ENCODE measurements at places on chromosomes 6 and 20.

DNA sequence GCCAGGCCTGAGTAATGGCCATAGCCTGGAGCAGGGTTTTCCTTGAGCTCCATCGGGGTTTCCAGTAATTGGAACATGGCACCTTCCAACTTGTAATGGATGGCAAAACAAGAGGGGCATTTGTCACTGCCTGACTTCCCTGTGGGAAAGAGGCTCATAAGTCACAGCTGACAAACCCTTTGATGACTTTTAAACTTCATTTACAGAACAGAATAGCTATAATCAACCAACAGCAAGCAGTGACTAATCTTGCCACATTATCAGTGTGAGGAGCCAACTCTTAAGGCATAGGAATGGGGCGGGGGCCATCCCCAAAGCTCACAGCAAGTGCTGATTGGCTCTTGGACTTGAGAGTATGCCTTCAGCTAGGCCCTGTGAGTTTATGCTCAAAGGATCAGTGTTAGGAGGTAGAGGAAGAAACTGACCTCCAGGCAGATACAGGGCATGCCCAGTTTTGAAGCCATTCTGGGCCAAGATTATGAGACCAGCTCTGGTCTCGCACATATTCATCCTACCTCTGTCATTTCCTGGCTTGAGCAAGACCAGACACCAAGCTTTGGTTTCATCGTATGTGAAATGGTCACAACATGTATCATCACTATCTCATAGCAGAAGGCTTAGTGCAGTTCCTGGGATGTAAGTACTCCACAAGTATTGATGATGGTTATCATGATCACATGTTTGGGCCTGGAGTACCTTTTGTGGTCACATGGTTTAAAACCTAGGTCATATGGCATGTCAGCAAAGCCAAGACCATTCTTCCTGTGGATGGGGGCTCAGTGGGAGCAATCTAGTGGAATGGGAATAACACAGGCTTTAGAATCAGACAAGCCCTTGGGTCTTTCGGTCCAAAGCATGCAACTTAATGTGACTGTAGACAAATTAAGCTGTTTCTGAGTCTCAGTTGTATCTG is 49.2 kb downstream of the EIF2S2 start:
- no peak for DNase-seq

DNA sequence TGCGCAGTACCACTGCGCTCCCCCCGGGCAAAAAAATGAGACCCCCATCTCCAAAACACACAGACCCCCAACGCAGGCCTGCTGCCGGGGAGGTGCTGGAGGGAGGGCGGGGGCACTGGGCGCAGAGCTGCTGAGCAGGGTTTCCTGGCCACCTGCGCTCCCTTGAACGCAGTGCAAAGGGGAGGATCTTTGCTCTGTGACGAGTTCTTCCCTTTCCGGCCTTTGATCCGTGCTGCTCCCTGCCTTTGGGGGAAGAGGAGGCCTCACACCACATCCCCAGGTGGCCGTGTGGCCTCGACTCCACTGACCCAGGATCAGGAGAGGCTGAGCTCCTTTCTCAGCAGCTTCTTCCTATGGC is 8.9 kb upstream of the COL20A1 start:
- DNase-seq, result no peak

GRCh38 chr6:9398071-9398766 is 962.9 kb upstream of the SLC35B3 start:
- no peak for DNase-seq

DNA sequence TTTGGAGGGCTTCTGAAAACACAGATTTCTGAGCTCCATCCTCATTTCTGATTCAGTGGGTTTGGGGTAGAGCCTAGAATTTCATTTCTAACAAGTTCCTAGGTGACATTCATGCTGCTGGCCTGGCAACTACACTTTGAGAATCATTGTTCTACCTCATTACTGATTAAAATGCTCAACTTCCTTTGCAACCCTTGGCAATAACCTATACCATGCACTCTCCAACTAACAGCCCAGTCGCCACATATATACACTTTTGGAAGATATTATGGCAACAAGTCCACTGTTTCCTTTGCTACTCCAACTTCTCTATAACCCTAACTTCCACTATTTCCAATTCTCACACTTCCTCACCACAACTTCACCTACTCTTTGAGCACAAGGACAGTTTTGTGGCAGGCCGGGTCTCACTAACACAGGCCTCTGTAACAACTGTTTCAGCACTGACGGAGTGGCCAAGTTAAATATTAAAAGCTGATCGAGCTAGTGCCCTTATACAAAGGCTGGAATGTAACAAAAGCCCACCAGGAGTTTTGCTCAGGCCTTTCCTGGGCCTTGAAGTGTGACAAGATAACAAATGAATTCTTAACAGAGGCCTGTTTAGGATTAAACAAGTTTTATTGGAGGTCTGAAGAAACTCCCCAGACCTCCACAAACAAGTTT is 32.1 kb upstream of the RAB23 start:
- no peak for DNase-seq

GRCh38 chr20:26308961-26309360 is 612.3 kb upstream of the ZNF337 start:
- no peak for DNase-seq

DNA sequence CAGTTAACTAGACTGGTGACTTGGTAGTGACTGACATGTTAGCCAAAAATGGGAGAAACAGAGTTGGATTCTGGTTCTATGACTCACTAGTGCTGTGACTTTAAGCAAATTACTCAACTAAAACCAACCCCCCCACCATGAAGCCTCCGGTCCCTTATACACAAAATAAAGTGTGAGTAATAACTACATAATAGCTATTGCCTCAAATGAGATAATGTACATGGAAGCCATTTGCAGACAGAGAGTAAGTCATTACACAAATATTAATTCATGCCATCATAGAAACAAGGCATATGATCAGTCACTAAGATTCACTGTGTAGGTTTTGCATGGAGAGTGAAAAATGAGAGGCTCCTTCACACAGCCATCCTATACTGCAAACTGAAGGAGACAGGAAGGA is 111.9 kb downstream of the HIVEP2 start:
- DNase-seq, result no peak

DNA sequence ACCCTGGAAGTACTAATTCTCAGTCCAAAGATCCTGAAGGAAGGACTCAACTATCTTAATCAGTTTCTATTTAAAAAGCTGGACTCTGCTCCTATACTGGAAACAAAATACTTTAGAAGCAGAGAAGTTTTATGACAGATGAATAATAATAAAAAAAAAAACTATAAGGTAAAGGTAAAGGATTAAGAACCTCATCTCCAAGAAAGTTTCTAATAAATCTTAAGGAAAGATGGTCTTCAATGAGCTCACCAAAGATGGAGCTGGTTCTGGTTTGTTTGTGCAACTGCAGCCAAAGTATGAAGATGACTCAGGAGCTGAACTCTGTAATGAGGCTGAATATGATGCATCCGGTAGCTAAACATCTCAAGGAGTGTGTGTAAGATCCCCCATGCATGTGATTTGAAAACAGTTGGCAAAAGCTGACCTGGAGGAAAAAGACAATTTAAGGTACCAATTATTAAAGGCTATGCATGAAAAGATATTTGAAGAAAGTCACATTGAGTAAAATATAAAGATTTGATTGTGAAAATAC is 25.2 kb downstream of the MED23 start:
- no peak for DNase-seq

DNA sequence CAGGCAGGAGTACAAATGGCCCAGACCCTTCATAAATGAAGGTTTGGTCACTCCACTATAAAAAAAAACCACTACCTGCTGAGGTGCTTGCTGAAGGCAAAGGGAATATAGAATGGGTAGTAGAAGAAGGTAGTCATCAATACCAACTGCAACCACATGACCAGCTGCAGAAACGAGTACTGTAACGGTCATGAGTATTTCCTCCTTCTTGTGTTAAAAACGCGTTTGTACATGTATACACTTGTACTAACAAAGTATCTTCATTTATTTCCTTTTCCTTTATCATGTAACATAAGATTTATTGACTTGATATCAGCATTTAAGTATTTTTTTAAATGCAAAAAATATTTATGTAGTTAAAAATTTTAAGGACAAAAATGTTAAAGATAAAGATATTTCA is 238.6 kb downstream of the TFAP2B start:
- DNase-seq, result no peak

DNA sequence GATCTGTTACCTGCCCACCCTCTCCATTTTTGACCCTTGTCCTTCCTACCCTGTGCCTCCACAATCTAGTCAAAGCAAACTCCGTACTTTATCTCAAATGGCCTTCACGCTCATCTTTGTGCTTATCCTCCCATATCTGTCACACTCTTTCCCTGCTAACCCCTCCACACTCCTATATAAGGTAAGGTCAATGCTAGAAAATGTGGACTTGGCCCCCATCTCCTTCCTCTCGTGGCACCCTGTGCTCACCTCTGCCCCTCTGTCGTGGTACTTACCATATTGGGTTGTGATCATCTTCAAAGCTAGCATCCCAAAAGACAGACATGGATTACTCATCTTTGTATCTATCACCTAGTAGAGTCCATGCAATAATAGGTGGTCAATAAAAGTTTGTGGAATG is 127.6 kb upstream of the FOXQ1 start:
- no peak for DNase-seq

GRCh38 chr20:43923322-43923721 is 8.7 kb downstream of the TOX2 start:
- DNase-seq, result no peak

DNA sequence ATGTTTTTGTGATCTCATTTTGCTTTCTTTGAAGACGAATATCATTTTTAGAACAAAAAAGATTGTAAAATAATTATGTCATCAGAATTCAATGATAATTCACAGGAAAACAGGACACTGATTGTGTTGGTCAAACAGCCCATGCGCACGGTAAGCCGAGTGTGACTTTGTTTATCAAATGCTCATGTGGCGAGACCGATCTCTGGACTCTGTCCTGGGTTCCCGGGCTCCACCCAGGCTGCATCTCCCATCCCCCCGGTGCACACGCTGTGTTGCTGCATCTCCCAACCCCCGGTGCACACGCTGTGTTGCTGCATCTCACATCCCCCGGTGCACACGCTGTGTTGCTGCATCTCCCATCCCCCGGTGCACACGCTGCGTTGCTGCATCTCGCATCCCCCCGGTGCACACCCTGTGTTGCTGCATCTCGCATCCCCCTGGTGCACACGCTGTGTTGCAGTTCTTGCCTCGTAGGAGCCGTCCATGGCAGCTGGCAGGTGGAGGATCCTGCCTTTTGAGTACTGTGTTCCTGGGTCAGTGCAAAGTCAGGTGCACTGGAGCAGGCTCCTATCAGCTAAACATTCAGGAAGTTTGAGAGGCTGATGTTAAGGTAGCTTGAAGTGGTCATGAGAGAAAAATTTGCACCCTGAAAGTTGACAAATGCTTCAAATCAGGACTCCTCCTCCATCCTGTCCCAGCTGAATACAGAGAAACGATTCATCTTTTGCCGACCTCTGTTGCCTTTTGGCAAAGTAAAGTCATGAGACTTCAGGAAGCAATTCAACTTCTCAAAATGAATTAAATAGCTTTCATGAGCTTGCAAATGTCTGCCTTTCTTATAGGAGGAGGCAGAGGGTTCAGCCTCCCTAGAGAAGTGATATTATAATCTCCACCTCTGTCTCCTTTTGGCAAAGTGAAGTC is 77.1 kb upstream of the FRMD1 start:
- DNase-seq, result no peak

GRCh38 chr6:130943738-130944137 is 116.5 kb downstream of the SMLR1 start:
- DNase-seq, result no peak

DNA sequence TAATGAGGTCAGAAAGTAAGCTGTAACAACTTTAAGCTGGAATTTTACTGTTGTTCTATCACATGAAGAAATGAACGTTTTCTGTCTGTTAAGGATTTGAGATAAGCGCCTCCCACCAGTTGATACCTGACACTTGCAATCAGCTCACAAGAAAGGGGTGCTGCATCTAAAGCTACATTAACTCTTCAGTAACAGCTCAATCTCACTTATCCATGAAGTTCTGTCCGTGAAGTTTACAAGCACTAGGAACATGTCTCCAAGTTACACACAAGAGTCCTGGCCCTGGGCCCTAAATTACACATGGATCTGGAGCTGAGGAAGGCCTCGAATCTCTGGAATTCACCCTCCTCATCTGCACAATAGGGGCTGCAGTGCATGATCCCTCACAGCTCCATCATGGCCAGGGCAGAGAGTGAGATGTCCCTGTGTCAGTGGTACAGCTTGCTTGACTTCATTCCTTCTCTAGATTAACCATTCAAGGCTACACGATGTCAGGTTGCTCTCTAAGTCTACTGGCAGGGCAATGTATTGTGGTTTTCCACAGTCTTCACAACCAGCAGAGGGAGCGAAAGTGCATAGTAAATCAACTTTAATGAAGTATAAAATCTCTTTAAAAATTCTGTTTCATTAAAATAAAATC is 182.4 kb upstream of the MCHR2 start:
- no peak for DNase-seq

GRCh38 chr20:35467339-35468224 is 12.2 kb downstream of the CEP250 start:
- DNase-seq, result no peak

DNA sequence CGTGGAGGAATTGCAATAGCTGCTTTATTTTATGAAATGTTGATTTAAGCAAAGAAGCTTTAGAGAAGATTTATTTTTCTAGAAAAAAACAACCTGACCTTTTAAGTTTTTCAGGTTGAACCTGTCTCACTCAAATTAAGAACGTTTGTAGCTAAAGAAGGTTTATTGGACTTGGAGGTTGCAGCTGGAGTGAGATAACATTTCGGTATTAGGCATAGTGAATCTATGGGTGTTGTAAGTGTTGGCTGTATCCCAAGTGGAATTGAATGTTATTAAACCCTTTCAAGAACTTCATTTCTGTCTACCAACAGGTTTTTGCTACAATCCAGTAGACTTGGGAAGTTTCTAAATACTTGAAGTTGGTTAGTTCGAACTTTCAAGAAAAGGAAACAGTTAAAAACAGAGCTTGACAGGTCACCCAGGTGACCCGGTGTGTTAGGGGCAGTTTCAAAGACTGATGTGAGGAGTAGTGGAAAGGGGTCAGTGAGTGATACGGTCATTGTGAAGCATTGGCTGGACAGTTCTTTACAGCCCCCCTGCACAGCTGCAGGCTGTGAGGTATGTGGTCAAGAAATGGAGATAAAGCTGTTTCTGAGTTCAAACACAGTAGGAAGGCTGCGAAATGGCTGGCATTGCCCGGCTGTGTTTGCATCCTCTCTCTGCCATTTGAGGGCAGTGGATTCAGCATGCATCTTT is 2.4 kb upstream of the TBCC start:
- DNase-seq, result no peak

GRCh38 chr20:50115041-50115512 is 2.1 kb upstream of the UBE2V1 start:
- no peak for DNase-seq

- DNase-seq, result no peak
Observed at GRCh38 chr20:47124181-47124717, 229.6 kb downstream of the EYA2 start.

- DNase-seq, result no peak
Observed at GRCh38 chr6:111381123-111381522, 101.9 kb downstream of the REV3L start.

GRCh38 chr20:41229259-41229658 is 88.3 kb downstream of the ZHX3 start:
- DNase-seq, result no peak

GRCh38 chr6:154447954-154448353 is 62.5 kb downstream of the CNKSR3 start:
- DNase-seq, result no peak

GRCh38 chr6:163857421-163857820 is 442.9 kb downstream of the QKI start:
- DNase-seq, result no peak

GRCh38 chr6:156391061-156391672 is 386.0 kb upstream of the ARID1B start:
- DNase-seq, result no peak

Data from CD4-positive, alpha-beta memory T cell (primary cell).